Effector memory CD4-positive, alpha-beta T cell (primary cell): ENCODE measurements at places on chromosomes 16 and 17.

DNA sequence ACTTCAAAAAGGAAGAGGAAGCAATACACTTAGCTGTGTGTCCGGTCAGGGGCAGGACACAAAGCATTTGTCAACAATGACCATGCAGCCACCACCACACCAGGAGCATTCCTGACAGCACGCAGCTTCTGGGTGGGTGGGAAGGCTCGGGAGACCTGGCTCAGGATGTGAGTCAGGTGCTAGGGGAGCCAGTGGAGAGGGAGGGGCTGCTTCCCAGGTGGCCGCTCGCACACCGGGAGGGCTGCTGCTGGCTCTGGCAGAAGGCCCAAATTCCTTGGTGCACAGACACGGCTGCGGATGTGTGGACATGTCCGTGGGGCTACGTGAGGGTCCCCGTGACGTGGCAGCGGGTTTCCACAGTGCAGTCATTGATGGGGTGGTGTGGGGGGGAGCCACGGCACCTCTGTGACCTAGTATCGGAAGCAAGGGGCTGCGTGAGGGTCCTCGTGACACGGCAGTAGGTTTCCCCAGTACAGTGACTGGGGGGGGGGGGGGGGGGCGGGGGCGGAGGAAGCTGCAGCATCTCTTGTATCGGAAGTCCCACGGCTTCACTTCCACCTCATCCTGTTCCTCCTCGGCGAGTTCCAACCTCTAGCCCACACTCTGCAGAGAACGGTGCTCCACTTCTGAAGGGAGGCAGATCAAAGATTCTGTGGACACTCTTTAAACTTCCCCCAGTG lies 112.8 kb downstream of the ZNF778 start:
- DNase-seq, result peak; percentile 32

- DNase-seq, result peak; percentile 47
These were observed 5.7 kb downstream of the GGA2 start for GRCh38 chr16:23504453-23505179.

- DNase-seq, result peak; percentile 90
These were observed 9.3 kb downstream of the CORO6 start for GRCh38 chr17:29613352-29613837.

DNA sequence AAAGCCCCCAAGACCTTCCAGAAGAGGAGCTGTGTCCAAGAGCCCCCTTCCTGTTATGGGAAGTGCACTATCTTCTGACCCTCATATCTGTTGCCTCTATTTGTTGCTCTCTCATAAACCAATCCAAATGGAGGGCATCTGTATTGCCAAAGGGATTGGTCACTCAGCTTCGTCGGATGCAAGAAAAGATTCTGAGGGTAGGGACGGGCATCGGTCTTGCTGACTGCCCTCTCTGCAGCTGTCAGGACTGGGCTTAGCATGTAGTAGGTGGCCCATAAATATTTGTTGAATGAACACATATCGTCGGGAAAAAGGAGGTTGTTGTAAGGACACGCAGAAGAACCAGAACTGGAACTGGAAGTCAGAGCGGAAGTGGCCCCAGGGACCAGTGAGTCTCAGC lies 44.1 kb downstream of the CCDC42 start:
- DNase-seq, result no peak

- DNase-seq, result no peak
These were observed 927 bp upstream of the SULT1A2 start for GRCh38 chr16:28597692-28598261.

GRCh38 chr16:47644661-47645060 lies 183.5 kb downstream of the PHKB start:
- DNase-seq, result no peak

DNA sequence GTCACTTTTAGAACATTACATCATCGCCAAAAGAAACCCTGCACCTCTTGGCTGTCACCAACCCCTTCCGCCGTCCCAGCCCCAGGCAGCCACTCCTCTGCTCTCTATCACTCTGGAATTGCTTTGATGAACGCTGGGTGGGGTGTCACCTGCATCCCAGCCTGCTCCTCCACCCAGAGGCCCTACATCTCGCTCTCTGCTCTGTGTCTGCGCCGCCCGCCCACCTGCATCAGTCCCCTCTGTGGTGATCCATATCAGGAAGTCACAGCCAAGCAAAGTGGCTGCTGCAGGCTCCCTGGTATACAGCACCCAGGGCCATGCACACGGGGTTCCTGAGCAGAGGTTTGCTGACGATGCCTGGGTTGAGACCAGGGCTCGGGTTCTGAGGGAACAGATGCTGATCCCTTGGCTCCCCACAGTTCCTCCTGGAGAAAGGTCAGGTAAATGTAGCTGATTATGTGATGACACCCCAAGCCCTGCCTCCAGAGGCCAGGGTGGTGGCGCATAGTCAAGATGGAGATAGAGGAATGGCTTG lies 30.8 kb downstream of the MPRIP start:
- no peak for DNase-seq

- peak; percentile 59 for DNase-seq
These were observed 912 bp downstream of the USP22 start for GRCh38 chr17:21041741-21042457.

GRCh38 chr16:74724820-74725549 lies 24.3 kb upstream of the MLKL start:
- no peak for DNase-seq

DNA sequence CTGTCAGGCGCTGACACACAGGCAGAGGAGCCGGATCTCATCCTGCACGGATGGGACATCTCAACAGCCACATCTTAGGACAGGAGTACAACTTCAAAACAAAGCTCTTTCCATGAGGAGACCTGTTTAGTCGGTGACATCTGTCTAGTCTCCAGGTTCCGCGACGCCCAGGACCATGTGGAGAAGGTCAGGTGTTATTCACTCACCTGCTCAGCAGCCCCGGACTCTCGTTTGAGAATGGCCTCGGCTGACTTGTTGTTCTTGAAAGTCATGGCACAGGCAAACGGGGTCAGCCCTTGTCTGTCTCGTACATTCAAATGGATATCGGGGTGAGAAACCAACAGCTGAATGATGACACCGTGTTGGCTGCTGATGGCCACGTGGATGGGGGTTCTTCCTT lies 35.7 kb downstream of the CYB5D2 start:
- DNase-seq, result no peak

- no peak for DNase-seq
These were observed 11.9 kb downstream of the C16orf86 start for GRCh38 chr16:67678354-67679023.
